ENCODE measurements at places on chromosomes 12 and 14.

DNA sequence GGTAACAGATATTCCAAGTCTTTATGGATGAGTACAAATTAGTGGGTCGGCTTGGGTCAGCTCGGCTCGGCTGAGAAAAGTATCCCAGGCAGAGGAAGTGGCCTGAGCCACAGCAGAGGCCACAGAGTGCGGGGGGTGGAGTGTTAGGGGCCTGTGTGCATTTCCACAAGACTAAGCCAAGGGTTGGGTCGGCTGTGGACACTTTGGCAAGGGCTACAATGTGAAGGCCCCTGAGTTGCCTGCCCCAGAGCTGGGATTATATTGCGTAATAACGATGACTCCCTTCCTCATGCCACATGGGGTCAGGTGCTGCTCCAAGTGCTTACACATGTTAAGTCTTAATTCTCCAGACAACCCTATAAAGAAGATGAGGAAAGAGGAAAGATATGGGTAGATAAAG lies 11.4 kb downstream of the EVL start:
- DNase-seq = no peak

DNA sequence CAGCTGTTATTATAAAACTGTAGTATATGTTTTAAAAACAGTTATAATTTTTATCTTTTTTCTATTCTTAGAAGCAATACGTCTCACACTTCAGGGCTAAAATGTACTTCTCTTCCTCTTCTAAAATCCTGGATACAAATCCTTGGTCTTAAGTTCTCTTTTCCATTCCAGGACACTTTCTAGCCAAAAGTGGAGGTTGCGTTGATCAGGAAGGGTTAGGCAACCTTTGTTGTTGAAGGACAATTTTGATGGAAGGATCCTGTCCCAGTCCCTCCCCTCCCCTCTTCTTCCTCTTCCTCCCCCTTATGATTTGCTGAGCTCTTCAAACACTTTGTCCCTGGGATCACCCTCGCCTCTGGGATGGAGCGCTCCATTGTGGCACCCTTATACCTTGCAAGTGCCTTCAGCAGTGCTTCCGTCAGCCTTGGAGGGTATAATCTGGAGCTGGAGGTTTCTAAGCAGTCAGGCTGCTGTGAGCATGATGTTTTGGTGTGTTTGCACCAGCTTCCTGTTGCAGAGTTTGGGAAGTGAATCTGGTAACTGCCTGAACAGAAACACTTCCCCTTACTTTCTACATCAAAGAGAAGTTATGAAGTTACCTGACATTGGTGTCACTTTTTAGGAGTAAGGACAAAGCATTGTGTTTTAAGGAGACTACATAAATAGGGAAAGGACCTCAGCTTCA lies 87.4 kb upstream of the SLC38A2 start:
- no peak for DNase-seq

DNA sequence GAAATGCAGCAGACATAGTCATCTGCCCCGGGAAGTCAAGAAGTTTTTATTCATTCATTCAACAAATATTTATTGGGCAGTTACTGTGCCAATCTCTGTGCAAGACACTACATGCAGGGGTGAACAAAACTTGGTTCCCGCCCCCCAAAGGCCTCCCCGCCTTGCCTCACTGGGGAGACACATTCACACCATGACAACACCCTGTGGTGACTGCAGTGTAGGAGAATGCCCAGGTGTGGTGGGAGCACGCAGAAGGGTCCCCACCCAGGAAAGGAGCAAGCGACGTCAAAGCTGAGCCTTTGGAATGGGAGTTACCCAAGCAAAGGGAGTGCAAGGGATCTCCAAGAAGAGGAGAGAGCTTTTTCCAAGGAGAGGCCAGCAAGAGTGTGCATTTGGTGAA lies 1.6 kb upstream of the AQP6 start:
- DNase-seq = no peak

GRCh38 chr12:114287821-114288525 lies 118.0 kb downstream of the TBX5 start:
- DNase-seq = no peak

- DNase-seq = no peak
Measured at GRCh38 chr14:100372357-100373048, 49.4 kb downstream of the SLC25A47 start.

- DNase-seq = no peak
Measured at GRCh38 chr12:16605642-16606116, 283 bp downstream of the LMO3 start.

- DNase-seq = no peak
Measured at GRCh38 chr12:54935235-54935951, 49.2 kb downstream of the TESPA1 start.

DNA sequence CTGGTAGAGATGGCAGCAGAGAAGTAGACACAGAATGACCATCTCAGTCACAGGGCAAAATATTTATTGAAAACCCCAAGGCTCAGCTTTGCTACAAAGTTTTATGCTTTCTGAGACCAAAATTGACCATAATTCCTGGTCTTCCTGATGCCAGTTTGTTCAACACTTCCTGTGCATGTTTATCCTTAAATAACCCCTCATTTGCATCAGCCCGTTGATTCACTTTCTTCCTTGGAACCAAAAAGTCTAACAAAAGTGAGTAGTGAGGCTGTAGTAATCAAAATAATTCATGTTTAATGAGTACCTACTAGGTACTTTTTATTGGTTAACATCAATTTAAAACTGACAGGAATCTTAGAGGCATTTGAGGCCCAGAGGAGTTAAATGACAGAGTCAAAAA lies 51.7 kb downstream of the TRHDE start:
- no peak for DNase-seq

DNA sequence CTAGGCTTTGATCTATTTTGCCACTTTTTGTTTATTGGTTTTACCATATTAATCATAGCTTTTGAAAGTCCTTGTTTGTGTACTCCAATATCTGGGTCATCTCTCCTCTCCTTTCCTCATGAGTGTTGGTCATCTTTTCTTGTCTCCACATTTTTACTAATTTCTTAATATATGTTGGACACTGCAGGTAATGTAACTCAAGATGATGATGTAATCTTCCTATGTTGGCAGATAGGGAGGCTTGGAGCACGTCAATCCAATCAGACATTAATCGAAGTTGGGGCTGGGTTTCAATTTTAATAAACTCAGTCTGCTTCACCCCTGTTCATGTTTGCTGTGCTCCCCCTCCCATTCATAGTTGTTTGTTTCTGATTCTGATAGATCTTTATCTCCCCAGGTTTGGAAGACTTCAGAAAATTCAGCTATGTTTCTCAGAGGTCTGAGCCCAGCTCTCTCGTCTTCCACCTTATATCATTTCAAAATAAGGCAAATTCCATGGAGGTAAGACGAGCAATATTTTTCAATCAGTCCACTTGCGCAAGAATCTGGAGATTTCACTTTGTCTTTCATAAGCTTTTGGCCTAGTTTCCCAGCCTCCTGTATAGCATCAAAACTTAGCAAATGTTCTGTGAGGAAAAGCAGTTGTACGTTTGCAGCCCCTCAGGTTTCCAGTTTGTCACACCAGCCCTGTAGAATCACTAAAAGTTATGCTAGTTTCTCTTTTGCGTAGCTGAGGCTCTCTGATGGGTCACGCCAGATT lies 504.1 kb downstream of the TMTC2 start:
- DNase-seq = no peak

DNA sequence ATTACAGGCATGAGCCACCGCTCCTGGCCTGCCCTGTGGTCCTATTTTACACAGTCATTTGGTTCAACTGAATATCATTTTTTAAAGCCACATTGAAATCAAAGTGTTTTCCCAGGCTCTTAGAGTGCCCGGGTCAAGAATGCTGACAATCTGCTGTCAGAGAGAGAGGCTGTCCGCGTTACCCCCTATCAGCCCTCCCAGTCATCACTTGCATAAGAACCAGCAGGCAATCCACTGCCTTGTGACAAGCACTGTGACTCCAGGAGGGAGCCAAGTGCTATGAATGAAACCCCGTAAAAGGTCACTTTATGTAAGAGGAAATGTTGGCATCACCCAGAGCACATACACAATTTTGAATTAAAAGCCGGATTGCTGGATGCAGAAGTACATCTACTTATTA lies 13.5 kb downstream of the PHLDA1 start:
- DNase-seq = no peak
